ENCODE measurements at places on chromosomes 13 and 19. TPM values are rescaled to one million over a fixed set of nuclear protein-coding genes. Genes with fewer than 3 reads are reported as not detected.

Gene SELENOV
- total RNA-seq: not detected

Gene ZNF320
- total RNA-seq: 9.1 TPM

Gene CCNA1
- total RNA-seq: 4.3 TPM

Gene SLC10A2
- not detected for total RNA-seq

Gene PLIN5
- not detected for total RNA-seq

Gene IFNL1
- not detected for total RNA-seq

Gene ZNF549
- total RNA-seq: 4.1 TPM

Gene COMP
- total RNA-seq: not detected

Gene ADAMTS10
- 0.80 TPM for total RNA-seq

Gene PRRG2
- 0.83 TPM for total RNA-seq

Gene ZNF492
- 0.18 TPM for total RNA-seq

Gene PSG3
- total RNA-seq: not detected

Gene PRR22
- total RNA-seq: 5.7 TPM

Gene SYMPK
- total RNA-seq: 121 TPM

Gene ATP1A3
- total RNA-seq: 0.97 TPM

Gene KLF5
- 1.3 TPM for total RNA-seq

Gene FLT1
- total RNA-seq: 29.9 TPM

Gene CEACAM1
- 7.1 TPM for total RNA-seq

Gene NANOS2
- not detected for total RNA-seq

Gene ZNF433
- total RNA-seq: 0.55 TPM

Gene SSC5D
- 0.41 TPM for total RNA-seq

Gene CFD
- 0.94 TPM for total RNA-seq

Gene ATP4A
- not detected for total RNA-seq

Gene SBSN
- total RNA-seq: not detected

Gene ZNF224
- 22.3 TPM for total RNA-seq

Gene PPP1R37
- 18.4 TPM for total RNA-seq

Gene SYDE1
- 1.9 TPM for total RNA-seq

Gene SMAD9
- total RNA-seq: not detected

Gene INSR
- total RNA-seq: 2.4 TPM

Gene TMEM161A
- 41.4 TPM for total RNA-seq

Gene DNAAF3
- total RNA-seq: 0.23 TPM

Gene GJA3
- 0.05 TPM for total RNA-seq

Gene VMAC
- total RNA-seq: 3.1 TPM

All from activated T-helper 2 cell treated with anti-CD3 and anti-CD28 coated beads, Interferon-gamma antibody, Interleukin-2, Interleukin-4, amounts not matched to agents 10 μg/mL and 5 μg/mL and 100 μg/mL, durations not matched to agents 14 hours and 24 hours and 36 hours (primary cell).